Neural cell (in vitro differentiated cells): ENCODE measurements at places on chromosomes 3 and 15. TPM values are rescaled to one million over a fixed set of nuclear protein-coding genes. Genes with fewer than 3 reads are reported as not detected.

The RFTN1 gene
- 36.8 and 66.9 TPM in 2 replicates for polyA plus RNA-seq

The PRSS50 gene
- not detected in 2 replicates for polyA plus RNA-seq

The POTEB2 gene
- polyA plus RNA-seq = not detected in 2 replicates

The DUOXA2 gene
- polyA plus RNA-seq = not detected in 2 replicates

The PCLAF gene
- polyA plus RNA-seq = 5.3 and 10.8 TPM in 2 replicates

The GPR15 gene
- polyA plus RNA-seq = not detected in 2 replicates

The FOXB1 gene
- polyA plus RNA-seq = not detected in 2 replicates

The TNNC1 gene
- 2.2 TPM in 1 of 2 replicates, not detected in the other for polyA plus RNA-seq
